ENCODE measurements at places on chromosomes 4 and X.

- no peak for DNase-seq
These were observed 2.4 kb downstream of the CORIN start for GRCh38 chr4:47835494-47835893.

DNA sequence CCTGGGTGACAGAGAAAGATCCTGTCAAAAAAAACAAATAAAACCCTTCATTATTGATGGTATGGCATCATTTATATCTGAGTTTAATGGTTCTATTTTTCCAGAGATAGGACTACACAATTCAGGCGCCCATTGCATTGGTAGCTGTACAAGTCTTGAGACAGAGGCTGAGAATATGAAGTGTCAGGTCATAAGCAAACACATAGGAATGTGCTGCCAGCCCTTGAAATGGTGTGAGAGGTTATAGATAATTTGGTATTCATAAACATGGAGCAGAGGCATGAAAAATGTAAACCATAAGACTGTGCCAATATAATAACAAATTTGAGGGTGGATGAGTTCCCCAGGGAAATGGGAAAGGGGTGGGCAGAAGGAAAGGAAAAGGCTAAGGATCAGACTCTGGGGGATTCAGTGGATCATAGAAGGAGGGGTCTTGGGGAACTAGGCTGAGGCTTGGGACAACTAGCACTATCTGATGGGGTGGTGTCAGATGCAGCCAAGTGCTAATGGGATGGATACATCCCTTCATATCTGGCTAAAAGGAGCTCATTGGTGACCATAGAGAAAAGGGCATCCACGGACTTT, 50.8 kb downstream of the MAOA start:
- no peak for DNase-seq

DNA sequence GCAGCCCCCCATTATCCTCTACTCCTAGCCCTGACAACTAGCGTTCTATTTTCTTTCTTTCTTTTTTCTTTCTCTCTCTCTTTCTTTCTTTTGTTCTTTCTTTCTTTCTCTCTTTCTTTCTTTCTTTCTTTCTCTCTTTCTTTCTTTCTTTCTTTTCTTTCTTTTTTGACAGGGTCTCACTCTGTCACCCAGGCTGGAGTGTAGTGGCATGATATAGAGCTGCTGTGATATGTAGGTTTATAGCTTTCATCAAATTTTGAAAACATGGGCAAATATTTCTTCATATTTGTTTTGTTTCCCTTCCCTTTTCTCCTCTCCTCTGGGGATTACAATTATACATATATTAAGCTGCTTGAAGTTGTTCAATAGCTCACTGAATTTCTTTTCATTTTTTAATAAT, 39.1 kb upstream of the LONRF3 start:
- DNase-seq, result no peak

GRCh38 chrX:10649265-10649664, 28.9 kb upstream of the MID1 start:
- no peak for DNase-seq
